Activated CD4-positive, alpha-beta T cell treated with anti-CD3 and anti-CD28 coated beads, Interleukin-2, amount 50 U/mL, for 4 hours (primary cell): ENCODE measurements at places on chromosomes 5 and 9.

GRCh38 chr9:19464764-19465585 lies 56.2 kb downstream of the ACER2 start:
- DNase-seq = peak; percentile 63

DNA sequence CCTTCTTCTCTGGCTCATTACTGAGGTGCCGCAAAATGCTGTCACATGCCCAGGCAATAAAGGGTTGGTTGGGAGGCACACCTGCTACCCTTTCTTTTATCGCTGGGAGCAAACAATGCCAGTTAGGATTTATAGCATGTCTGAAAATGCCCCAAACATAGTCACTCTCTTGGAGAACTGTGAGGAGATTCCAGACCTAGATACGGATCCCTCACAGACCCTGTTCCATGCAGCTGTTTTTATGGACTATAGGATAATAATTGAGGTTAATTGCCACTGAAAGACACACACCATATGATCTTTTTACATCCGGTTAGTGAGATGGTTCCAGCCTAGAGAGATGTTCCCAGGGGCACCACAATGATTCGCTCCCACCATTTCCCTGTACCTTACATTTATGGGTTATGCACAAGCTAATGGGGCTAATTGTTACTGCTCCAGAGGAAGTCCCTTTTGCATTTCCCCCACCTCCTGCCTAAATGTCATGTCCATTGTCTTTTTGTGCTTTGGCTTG lies 318.1 kb downstream of the PIK3R1 start:
- DNase-seq = no peak

DNA sequence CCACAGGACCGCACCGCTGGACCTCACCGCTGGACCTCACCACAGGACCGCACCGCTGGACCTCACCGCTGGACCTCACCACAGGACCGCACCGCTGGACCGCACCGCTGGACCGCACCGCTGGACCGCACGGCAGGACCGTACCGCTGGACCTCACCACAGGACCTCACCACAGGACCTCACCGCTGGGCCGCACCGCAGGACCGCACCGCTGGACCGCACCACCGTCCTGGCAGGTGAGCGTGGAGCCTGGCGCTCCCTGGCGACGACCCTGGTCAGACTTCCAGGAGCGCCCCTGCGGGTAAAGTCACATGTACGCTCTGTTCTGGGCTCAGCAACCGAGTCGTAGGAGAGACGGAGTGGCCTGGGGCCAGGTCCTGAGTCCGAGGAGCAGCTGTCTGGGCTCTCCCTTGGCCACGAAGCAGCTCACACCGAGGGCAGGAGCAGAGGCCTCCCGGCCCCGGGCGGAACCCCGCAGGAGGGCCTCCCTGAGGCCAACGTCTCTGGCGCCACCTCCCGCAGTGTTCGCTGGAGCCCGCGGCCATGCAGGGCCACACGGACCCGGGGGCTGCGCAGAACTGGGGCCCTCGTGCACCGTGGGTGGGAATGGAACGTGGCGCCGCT lies 30.5 kb downstream of the MRPL36 start:
- DNase-seq = no peak

- peak; percentile 3 for DNase-seq
Observed at GRCh38 chr9:15104826-15105420, 194.7 kb upstream of the FREM1 start.

DNA sequence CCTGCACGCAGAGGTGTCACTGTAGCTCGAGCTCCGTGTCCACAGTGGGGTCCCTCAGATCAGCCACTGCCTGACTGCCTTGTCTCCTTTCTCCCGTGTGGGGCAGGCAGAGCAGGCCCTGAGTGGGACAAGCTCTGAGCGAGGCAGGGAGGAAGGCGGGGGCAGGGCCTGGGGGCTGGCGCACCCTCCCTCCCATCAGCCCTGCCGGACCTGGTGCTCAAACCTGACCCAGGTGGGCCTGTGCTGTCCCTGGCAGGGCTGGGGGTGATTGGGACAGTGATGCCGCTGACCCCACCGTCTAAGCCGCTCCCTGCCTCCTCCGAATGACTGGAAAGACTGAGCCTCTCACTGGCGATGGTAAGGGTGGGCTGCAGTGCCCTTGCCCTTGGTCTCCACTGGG lies 60.9 kb downstream of the KCNT1 start:
- DNase-seq = no peak

DNA sequence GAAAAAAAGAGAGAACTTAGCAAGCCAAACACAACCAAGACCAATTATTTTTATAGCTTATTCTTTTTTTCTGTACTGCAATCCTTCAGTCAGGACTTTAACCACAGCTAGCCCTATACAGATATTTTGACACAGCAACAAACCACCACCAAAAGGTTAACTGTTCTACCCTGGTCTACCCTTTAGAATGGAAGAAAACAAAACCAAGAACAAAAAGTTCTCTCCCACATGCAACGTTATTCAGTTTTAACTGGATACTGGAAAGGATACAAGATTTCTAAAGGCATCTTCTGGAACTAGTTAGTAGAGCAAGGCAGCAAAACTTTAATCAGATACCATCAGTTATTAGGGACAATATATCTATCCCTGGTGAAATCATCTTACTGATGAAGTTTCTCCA lies 32.6 kb downstream of the ECPAS start:
- no peak for DNase-seq

GRCh38 chr9:101325053-101325452 lies 59.8 kb downstream of the BAAT start:
- no peak for DNase-seq

DNA sequence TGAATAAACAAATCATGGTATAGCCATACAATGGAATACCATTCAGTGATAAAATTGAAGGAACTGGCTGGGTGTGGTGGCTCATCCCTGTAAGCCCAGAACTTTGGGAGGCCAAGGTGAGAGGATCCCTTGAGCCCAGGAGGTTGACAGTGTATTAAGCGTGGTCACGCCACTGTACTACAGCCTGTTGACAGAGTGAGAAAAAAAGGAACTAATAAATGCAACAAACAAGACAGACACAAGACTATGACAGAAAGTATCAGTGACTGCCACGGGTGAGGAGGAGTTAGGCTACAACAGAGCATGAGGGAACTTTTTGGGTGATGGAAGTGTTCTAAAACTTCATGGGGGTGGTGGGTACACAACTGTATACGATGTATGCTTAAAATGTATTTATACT lies 2.2 kb downstream of the FNIP1 start:
- DNase-seq = no peak

DNA sequence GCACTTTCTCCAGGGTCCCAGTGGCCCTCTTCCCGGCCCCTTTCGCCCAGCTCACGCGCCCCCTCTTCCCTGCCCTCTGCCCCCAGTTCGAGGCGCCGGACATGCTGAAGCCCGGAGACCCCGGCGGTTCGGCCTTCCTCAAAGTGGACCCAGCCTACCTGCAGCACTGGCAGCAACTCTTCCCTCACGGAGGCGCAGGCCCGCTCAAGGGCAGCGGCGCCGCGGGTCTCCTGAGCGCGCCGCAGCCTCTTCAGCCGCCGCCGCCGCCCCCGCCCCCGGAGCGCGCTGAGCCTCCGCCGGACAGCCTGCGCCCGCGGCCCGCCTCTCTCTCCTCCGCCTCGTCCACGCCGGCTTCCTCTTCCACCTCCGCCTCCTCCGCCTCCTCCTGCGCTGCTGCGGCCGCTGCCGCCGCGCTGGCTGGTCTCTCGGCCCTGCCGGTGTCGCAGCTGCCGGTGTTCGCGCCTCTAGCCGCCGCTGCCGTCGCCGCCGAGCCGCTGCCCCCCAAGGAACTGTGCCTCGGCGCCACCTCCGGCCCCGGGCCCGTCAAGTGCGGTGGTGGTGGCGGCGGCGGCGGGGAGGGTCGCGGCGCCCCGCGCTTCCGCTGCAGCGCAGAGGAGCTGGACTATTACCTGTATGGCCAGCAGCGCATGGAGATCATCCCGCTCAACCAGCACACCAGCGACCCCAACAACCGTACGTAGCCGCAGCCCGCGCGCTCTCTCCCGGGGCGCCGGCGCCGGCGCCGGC lies 1.0 kb downstream of the PRDM6 start:
- no peak for DNase-seq

DNA sequence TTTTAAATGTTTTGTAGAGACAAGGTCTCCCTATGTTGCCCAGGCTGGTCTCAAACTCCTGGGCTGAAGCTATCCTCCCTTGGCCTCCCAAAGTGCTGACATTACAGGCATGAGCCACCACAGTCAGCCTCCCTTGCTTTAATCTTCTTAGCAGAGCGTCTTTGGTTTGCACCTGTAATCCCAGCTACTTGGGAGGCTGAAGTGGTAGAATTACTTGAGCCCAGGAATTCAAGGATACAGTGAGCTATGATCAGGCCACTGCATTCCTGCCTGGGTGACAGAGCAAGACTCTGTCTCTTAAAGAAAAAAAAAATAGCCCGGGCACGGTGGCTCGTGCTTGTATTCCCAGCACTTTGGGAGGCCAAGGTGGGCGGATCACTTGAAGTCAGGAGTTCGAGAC lies 27.8 kb downstream of the UBE2D2 start:
- no peak for DNase-seq

DNA sequence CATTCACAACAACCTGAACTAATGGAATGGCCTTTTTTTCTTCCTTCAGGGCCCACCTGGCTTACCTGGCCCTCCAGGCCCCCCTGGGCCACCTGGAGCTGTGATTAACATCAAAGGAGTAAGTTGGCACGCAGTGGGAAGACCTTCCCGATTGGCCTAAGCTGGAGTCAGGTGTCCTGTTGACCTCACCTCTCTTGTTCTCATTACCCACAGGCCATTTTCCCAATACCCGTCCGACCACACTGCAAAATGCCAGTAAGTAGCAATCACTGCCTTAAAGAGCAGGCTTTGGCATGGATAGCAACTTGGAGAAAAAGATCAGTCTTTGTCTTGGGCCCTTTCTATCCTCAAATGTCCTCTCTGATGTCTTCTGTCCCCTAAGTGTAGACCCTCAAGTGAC lies 55.3 kb upstream of the TGFBR1 start:
- no peak for DNase-seq

DNA sequence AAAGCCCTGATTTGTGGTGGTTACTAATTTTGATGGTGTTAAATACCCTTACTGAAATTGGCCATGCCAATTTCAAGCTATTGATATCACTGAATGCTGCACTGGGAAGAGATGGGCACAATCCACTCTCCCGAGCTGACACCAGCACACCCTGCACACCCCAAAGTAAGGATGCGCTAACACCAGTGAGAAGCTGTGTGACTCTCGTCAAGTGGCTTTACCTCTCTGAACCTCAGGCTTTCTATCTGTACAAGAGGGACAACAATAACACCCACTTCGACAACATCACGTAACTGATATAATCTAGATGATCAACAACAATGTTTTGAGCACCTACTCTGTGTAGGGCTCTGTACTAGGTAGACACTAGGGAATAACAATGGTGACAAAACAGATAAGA lies 8.0 kb upstream of the AKNA start:
- DNase-seq = no peak

DNA sequence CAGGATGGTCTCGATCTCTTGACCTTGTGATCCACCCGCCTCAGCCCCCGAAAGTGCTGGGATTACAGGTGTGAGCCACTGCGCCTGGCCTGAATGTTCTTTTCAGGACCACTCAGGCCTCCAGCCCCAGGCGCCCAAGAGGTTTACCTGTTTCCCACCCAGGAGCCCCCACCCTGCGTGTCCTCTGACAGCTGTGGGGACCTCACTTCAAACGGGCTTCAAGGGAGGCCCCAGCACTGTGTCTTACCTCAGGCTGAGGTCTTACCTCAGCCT lies 19.1 kb upstream of the SLC6A19 start:
- no peak for DNase-seq

DNA sequence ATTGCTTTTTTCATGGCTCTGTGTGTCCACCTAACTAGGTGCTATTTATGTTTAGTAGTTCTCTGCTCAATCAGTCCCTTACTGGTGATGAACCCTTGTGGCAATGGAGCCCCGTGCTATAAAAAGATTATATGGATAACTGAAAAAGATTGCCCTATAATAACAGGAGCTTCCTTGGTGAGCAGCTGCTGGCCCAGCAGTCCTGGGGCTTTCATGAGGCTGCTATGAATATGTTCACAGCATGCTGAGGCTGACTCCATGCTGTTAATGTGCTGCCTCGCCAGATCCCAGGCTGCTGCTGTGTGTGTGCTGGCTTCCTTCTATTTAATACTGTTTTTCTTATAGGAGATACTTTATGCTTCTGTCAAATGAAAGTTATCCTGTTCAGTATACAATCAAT lies 357.5 kb downstream of the TAF11L14 start:
- DNase-seq = no peak

DNA sequence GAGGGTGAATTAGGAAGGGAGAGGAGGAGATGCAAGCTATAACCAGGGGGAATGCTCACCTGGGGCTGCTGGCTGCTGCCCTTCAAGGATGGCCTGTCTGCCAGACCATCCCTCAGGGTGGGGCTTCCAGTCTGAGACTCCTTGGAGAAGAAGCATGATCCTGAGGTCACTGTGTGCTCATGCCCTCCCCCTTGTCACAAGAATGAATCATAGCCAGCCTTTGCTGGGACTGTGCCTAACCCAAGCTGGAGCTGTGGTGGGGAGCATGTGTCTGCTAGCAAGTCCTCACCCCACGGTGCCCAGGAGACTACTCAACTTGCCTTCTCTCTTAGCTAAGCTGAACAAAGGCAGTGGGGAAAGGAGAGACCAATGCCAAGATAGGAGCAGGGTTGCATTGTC lies 463.6 kb downstream of the SPOCK1 start:
- no peak for DNase-seq

- DNase-seq = no peak
Observed at GRCh38 chr5:146632620-146633322, 116.8 kb upstream of the GPR151 start.

DNA sequence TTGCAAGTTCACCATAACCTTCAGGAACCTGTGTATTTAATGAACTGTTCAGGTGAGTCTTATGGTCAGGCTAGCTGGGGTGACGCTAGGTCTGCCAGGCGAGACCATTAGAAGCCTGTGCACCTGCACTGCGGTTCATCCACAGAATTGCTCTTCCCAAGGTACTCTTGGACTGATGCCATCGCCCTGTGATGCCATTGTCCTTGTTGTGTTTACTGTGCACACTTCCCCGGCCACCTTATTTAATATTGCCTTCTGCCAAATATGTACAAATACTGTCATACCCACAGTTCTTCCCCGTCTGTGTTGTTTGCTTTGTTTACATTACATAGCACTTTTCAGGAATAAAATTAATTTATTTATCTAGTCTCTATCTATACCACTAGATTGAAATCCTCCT lies 66.3 kb downstream of the RCL1 start:
- no peak for DNase-seq
